Astrocyte of the hippocampus (primary cell): ENCODE measurements at places on chromosomes 11 and 22.
A peak's percentile ranks its signal among the peaks of the same experiment; 100 is the strongest.

- no peak for DNase-seq
Observed at GRCh38 chr11:80613655-80614054, 1172.8 kb upstream of the TENM4 start.

GRCh38 chr11:119179983-119180382 is 5.3 kb upstream of the NHERF4 start:
- DNase-seq = no peak

- DNase-seq = no peak
Observed at GRCh38 chr11:72370201-72370600, 64.1 kb downstream of the CLPB start.

- no peak for DNase-seq
Observed at GRCh38 chr11:79362206-79362757, 78.5 kb downstream of the TENM4 start.

DNA sequence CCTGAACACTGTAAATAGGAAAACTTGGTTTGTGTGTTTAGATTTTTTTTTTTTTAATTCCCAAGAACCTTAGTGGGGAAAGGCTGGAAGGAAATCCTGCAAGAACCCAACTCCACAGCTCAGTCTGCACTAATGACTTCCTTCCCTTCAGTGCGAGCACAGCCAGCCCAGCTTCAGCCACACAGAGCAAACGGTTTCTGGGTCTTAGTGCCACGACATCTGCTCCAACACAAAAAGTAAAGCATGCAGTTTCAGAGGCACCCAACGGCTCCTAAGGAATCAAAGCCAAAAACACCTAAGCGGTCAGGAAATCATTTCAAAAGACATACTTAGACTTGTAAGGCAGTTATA is 236.1 kb downstream of the TTC28 start:
- DNase-seq = peak; percentile 85

- DNase-seq = no peak
Observed at GRCh38 chr11:125496529-125496857, 428 bp upstream of the FEZ1 start.

- no peak for DNase-seq
Observed at GRCh38 chr11:77589181-77589520, 602 bp upstream of the AQP11 start.

GRCh38 chr11:65109231-65110198 is 2.2 kb upstream of the TM7SF2 start:
- no peak for DNase-seq

- DNase-seq = no peak
Observed at GRCh38 chr22:39055658-39056057, 15.0 kb downstream of the APOBEC3F start.

GRCh38 chr11:115226556-115226955 is 277.7 kb downstream of the CADM1 start:
- DNase-seq = peak; percentile 95

GRCh38 chr11:62443390-62444235 is 24.8 kb downstream of the SCGB1A1 start:
- DNase-seq = no peak

DNA sequence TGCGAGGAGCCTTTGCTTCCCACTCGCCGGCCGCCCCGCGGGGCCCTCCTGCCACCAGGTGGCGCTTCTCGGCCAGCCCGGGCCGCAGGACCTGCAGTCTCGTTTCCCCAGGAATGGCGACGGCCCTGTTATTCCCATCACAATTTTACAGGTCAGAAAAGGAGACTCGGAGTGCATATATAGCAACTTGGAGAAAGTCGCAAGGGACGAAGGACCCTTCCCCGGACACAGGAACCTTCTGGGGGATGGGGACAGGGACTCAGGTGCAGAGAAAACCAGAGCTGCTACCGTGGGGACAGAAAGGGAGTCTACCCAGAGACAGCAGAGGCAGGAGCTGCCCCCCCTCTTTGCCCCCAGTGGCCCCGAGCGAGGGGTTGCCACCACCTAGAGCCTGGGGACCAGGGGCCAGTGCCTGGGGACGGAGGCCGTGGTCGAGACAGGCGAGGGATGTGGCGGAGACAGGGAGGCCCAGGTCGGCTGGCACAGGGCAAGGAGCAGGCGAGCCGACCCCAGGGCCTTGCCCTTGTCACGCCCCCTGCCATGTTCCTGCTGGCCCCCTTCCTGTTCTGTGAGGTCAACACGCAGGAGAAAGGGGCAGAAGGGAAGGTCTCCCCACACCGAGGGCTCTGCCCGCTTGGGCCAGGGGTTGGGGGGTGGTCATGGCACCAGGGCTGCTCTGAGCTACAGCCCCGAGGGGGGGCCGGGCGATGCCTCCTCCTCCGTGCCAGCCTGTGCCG is 3.5 kb upstream of the KRTAP5-6 start:
- peak; percentile 92 for DNase-seq

GRCh38 chr11:121515335-121515671 is 62.5 kb upstream of the SORL1-AS1 start:
- DNase-seq = no peak

- DNase-seq = no peak
Observed at GRCh38 chr11:78977009-78977408, 402.3 kb upstream of the NARS2 start.

- DNase-seq = peak; percentile 94
Observed at GRCh38 chr11:33773987-33774735, at the start of gene FBXO3. FBXO3 (minus strand) TSS chr11:33774520; CDS start chr11:33774497, 23 bp downstream.

- DNase-seq = no peak
Observed at GRCh38 chr11:64613648-64614047, 22.6 kb downstream of the SLC22A12 start.

- no peak for DNase-seq
Observed at GRCh38 chr22:40599731-40600130, 36.8 kb downstream of the MRTFA start.

- DNase-seq = peak; percentile 93
Observed at GRCh38 chr11:127564810-127565209, 564.2 kb upstream of the KIRREL3 start.

GRCh38 chr11:31814176-31814868 is 3.2 kb upstream of the PAX6 start:
- peak; percentile 82 for DNase-seq

DNA sequence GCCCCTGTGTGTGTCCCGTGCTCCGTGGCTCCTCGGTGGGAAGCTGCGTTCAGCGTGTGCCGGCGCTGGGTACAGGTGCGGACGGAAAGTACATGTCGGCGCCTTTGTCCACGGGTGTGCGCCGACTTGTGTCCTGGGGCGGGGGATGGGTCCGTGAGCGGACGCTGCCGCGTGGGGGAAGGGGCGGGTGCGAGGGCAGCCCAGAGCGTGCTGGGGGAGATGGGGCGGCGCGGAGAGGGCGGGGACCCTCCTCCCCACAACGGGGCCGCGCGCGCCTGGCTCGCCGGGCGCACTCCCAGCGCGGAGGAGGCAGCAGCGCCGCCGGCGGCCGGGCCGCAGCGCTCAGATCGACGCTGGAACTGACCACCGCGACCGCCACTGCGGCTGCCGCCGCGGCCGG is 33.6 kb upstream of the RELT start:
- peak; percentile 63 for DNase-seq

DNA sequence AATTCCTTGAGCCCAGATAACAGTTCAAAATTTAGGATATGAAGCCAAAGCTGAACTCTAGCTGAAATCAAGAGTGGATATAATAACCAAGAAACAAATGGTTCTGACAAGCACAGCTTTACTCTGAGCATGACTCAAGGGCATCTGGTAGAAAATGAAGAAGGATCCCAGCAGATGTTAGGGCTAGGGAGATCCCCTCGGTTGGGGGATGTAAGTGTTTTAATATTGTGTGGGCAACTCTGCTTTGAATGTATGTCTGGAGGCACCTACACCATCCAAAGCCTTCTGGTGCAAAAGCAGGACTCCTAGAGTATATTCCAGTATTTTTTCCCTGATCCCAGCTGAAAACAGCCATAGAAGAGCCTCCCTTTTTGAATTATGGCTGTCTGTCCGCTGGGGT is 61.7 kb downstream of the FLI1 start:
- DNase-seq = no peak
